ENCODE measurements at places on chromosomes 1 and 21.

DNA sequence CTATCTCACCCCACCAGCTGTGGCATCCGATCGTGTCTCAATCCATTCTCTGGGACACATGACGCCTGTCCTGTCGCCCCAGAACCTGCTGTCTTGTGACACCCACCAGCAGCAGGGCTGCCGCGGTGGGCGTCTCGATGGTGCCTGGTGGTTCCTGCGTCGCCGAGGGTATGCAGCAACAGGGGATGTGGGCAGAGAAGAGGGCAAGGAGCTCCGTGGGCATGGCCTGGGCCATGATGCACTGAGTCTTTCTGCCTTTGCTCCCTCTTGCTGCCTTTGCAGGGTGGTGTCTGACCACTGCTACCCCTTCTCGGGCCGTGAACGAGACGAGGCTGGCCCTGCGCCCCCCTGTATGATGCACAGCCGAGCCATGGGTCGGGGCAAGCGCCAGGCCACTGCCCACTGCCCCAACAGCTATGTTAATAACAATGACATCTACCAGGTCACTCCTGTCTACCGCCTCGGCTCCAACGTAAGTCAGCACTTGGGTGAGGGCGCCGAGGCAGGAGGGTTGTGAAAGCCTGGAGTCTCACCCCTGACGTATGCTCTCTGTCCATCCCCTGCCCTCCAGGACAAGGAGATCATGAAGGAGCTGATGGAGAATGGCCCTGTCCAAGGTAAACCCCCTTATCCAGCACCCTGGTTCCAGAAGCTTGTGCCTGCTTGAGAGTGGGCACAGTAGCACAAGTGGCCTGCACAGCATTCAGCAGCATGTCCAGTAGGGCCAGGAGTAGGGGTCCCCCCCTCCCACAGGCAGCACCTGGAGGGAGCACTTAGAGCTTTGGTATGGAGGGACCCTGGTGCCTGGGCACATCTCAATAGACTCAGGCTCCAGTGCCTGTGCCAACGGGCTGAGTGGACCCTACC is 8.8 kb downstream of the TINAGL1 start:
- DNase-seq, result no peak

GRCh38 chr21:41349619-41350390 is 12.0 kb upstream of the MX2 start:
- no peak for DNase-seq

DNA sequence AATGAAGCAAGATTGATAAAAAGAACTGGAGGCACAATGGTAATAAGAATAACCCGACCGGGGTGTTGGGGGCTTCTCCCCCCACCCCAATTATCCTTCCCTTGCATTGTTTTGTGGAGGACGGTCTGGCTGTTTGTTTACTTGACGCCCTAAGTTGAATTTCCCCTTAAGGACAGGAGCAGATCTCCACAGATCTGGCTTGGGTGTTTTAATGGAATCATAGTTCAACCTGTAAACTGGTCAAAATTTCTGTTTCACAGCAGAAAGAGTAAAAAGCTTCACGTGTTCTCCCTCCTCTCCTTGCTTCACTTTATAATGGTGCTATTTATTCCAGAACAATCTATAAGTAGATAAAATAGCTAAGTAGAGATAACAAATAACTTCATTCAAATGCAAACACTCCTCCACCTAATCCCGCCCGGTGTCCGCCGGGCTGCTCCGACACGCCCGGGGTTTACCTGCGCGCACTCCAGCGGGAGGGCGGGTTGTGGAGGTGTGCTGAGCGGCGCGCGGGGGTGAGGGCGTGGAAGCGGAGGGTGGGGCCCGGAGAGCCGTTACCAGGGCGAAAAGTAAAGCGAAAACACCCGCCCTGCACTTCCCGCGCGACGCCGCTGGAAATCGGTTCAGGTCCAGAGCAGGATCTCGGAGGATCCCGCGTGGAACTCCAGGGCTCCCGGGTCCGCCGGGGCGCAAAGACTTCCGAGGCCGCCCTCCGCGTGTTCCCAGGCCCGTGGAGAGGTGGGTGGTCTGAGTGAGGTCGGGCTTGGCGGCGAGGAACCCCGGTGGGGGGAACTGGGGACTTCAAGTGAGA is 2.0 kb upstream of the ATF3 start:
- DNase-seq, result no peak

- peak; percentile 4 for DNase-seq
Measured at GRCh38 chr1:48853006-48853405, 76.3 kb upstream of the BEND5 start.

DNA sequence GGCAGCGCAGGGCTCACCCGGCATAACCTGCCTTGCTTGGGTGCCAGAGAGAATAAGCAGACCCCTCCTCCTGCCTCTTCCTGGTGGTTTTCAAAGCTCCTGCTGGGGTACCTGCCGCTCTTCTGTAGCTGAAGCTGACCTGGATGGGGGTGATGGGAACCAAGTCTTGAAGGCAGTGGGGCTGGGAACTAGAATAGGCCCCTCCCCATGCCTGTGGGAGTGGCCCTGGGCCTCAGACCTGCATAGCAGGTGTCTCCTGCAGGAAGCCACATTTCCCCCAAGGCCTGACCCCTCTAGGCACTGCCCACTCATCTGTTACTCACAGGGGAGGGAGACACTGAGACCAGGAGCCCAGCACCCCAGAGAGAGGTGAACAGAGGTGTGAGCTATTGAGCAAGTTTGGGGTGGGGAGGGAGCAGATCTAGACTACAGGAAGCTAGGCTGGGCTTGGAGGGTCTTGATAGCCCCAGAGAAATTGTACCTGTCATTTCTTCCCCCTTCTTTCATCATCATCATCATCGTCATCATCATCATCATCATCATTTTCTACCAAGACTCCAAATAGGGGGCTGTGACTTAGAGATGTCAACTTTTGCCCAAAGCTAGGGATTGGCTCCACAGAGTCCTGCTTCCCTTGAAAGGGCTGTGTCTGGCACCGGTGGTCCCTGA is 10.1 kb downstream of the PADI1 start:
- DNase-seq, result no peak

- DNase-seq, result peak; percentile 45
Measured at GRCh38 chr1:22814176-22815042, 103.8 kb downstream of the EPHB2 start.

DNA sequence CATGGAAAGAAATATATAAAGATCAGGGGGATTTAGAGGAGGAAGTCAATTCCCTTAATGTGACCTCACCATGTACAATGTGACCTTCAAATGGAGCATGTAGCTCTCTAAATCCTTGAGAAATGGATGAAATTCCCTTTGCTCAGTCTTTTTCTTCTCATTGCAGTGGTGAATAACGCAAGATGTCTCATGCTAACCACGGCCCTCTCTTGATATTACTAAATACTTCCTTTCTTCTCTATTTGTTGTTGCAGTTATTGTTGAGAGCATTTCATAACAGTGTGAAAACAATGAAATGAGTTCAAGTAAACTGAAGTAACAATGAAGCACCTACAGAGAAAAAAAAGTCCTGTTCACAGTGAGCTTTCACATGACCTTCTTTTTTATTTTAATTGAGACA is 55.6 kb downstream of the ZNF281 start:
- DNase-seq, result no peak

- DNase-seq, result no peak
Measured at GRCh38 chr1:153776352-153776751, 1.1 kb downstream of the SLC27A3 start.

DNA sequence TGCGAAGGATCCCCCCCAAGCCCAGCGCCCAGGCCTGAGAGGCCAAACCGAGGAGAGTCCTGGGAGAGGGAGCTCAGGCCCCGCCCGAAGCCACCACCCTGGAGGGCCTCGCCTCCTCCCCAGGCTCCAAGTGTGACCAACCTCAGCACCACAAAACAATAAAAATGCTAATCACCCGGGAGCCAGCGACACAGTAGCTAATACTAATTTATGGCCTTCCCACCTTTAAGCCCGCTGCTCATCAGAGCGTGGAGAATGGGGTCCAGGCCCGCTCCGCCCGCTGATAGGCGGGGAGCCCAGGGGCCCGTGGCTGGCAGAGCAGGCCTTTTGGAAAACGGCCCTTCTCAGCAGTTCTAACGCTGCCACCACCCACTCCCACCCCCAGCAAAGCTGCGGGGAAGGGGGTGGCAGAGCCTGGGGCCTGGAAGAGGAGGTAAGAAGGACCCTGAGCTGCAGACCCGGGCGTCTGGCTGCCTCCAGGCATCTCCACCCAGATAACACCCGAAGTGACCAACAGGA is 20.4 kb upstream of the TAS1R2 start:
- DNase-seq, result no peak

DNA sequence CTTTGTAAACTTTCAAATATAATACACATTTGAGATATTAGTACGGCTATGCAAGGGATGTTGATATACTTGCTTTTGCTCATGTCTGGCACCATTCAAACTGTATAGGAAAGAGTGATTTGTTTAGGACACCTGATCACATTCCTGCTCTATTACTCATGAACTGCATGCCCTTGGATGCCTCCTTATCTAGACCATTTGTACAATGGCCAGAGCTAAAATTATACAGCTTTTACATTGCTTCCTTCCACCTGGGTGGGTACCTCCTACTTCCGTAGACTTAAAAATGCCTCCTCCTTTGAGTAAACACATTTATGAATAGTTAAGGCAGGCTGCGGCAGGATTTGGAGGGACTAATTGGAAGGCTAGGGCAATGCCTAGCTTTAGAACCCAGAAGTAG is 85.4 kb upstream of the PBX1 start:
- no peak for DNase-seq

- peak; percentile 90 for DNase-seq
Measured at GRCh38 chr1:153626904-153627714, at the start of gene S100A13. S100A13 (minus strand) TSS chr1:153627505; CDS start chr1:153626472, 1,033 bp downstream.

GRCh38 chr1:66981679-66982078 is 56.9 kb downstream of the MIER1 start:
- peak; percentile 6 for DNase-seq

DNA sequence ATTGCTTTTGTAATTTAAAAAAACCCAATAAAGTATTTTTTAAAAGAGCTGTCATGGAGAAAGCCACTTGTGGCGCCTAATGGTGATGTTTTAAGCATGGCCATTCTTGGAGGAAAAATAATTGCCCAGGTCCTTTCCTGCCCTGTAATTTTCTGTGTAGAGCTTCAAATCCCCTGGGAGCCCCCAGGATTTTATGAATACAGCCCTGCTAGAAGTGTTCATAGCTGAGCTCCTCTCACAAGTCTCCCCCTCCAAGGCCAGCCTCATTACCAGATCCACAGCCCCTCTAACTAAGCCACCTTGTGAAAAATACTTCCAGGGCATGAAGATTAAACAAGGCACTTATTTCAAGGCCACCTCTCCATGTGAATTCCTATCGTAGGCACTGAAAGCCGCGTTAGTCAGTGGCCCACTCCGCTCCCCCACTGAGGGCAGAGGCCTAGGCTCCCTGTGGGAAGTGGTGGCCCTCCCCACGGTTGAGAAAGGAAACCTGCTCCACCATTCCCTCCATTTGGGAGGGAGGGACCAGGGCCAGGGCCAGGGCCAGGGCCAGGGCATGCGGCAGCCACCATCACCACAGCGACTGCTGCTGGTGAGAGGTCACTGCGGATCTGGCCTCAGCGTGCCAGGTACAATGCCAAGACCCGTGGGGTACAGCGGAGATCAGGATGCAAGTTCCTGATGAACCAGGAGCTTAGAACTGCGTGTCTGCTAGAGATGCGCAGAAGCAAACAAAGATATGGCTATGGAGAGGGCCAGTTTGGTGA is 83.1 kb downstream of the KCNN3 start:
- DNase-seq, result no peak

GRCh38 chr1:91793877-91794276 is 92.1 kb downstream of the TGFBR3 start:
- DNase-seq, result no peak

DNA sequence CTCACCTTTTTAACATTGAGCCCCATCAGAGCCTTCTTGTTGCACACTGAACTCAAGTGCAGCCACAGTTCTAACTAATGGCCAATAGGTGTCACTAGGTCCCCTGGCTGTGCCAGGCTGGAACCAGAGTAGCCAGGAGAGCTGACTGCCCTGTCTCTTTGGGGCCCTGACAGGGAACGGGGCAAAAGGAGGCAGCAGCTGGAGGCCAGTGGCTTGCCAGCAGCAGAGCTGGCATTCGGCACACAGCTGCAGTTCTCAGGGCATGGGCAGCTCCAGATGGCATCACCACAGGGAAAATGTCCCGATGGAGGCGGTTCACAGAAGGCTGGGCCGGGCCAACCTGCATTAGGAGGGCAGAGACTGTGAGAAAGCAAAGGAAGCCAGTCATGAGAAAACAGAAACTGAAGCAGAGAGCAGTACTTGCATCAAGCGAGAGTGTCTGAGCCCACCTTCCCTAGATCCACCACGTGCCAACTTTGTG is 188.6 kb downstream of the FCRL5 start:
- peak; percentile 59 for DNase-seq

- DNase-seq, result no peak
Measured at GRCh38 chr1:38025664-38026063, 13.1 kb downstream of the UTP11 start.

DNA sequence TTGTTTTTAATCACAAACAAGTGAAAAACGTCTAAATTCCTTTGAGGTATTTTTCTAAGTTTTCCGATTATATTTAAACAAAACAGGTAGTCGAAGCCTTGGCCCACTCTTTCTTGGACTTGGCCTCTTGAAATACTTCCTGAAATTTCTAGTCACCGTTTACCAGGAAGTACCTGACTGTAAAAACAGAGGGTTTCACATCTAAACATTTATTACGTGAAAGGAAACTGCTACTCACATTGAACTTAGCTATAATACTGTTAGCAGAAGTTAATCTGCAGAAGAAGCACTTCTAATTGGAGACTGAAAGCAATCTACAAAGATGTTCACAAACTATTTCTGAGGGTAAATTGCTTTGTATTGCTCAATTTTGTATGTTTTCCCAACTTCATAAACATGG is 526.0 kb upstream of the ADGRL4 start:
- no peak for DNase-seq

GRCh38 chr1:187862506-187862905 is 1033.8 kb downstream of the PLA2G4A start:
- DNase-seq, result no peak

DNA sequence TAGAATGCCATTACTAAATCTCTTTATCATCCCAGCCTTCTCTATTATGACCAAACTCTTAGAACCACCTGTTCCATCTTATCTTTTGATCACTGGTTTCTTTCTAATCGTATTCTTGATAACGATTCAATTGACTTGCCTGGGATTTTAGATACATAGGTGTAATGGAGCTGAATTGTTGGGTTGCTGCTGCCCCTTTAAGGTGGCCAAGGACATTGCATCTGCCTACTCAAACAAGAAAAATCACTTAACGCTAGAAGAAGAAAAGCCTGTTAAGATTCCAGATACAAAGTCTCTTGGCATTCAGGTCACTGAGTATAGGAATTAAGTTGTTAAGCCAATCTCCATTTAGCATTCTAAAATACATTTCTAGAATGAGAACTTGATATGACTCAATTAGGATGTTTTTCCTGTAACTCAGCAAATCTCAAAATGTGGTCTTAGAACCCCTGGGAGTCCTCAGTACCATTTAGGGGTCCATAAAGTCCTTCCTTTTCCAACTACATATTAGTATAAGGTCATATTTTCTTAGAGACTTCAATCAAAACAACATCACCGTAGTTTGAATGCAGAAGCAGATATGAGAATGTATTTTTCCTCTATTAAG is 12.4 kb downstream of the NEXN start:
- peak; percentile 18 for DNase-seq

GRCh38 chr1:205792481-205792881 is 17.2 kb upstream of the RAB29 start:
- DNase-seq, result no peak
